ENCODE measurements at places on chromosomes 11 and 22.
A peak's percentile ranks its signal among the peaks of the same experiment; 100 is the strongest.

DNA sequence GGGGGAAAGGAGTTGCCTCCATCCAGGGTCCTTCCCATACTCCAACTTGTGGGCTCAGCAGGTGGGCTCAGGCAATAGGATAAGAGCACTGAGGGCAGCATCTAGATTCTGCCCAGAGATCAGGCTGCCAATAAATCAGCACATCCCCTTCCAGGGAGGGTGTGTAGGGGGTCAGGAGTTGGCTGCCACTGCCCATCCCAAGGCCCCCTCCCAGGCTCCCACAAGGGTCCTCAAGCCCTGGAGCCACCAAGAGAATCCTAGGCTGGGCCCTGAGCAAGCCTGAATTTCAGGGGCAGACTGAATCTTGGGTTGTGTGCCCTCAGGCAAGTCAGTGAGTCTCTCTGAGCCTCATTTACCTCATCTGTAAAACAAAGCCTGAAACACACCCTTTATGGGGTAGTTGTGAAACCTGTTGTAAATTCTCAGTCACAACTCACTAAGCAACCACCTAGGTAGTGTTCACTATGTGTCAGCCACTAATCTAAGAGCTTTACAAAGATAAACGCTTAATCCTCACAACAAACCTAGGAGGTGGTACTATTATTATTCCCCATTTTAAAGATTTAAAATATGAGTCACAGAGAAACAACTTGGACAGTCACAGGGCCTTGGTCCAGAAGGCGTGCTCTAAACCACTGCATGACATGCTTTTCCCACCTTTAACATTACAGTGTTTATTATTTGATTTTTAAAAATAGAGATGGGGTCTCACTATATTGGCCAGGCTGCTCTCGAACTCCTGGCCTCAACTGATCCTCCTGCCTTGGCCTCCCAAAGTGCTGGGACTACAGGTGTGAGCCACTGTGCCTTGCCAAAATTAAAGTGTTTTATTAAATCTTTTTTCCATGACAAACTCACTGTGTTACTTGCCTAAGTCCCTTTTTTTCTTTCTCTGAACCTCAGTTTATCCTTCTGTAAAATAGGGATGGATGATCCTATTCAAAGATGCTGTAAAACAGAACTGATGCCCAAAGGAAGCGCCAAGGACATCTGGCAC, 36.2 kb downstream of the LMO1 start:
- no peak for DNase-seq

DNA sequence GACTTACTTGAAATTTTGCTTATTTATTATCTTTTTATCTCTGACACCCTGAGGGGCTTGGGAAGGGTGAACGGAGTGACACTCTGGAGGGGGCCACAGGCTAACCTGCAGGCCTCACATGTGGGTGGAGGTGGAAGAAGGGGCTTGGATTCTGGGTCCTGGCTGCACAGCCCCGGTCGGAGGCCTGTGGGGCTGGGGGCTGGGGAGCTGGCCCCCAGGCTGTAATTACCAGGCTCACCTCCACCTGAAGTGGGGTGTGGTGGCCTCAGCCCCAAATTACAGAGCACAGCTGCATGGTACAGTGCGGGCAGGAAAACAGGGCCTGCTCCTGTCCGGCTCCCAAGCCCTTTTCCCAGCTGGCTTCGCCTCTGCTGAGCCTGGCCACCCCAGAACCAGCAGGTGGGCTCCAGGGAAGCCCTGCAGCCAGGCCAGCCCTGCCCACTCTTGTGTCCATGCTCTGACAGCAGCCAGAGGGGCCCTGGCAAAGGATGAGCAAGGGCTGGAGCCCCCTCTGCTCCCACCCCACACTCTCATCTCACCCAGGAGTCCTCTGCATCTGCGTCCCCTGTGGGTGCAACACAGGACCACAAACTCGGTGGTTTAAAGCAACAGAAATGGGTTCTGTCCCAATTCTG, 48.0 kb downstream of the IGF2 start:
- DNase-seq, result no peak

- DNase-seq, result peak; percentile 74
Measured at GRCh38 chr11:70502677-70503467, 104.5 kb downstream of the CTTN start.

DNA sequence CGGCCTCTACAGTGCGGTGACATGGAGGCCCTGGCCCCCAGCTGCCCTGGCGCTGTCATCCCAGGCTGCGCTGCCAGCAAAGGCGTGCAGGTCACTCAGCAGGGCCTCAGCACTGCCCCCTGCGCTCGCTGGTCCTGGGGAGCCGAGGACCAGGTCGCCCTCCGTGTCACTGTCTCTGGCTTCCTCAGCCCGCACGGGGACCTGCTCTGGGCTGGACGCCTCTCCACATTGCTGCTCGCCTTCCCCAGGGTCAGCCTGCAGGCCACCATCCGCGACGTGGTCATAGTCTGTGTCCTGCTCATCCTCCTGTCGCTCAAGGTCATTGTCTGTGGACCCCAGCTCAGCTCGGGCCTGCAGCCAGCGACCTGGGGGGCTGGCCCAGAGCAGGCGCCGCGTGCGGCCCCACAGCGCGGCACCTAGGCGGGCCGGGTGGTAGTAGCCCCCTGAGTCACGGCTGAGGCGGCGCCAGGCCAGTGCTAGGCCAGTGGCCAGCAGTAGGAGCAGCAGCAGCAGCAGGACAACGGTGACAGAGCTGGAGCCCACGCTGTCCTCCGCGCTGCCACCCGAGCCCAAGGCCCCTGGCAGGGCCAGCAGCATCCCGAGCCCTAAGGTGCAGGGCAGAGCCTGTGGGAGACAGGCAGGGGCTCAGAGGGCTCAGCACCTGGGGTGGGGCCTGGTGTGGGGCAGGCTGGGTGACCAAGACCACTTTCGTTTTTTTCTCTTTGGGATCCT, 1.6 kb downstream of the PTPRCAP start:
- DNase-seq, result peak; percentile 77

DNA sequence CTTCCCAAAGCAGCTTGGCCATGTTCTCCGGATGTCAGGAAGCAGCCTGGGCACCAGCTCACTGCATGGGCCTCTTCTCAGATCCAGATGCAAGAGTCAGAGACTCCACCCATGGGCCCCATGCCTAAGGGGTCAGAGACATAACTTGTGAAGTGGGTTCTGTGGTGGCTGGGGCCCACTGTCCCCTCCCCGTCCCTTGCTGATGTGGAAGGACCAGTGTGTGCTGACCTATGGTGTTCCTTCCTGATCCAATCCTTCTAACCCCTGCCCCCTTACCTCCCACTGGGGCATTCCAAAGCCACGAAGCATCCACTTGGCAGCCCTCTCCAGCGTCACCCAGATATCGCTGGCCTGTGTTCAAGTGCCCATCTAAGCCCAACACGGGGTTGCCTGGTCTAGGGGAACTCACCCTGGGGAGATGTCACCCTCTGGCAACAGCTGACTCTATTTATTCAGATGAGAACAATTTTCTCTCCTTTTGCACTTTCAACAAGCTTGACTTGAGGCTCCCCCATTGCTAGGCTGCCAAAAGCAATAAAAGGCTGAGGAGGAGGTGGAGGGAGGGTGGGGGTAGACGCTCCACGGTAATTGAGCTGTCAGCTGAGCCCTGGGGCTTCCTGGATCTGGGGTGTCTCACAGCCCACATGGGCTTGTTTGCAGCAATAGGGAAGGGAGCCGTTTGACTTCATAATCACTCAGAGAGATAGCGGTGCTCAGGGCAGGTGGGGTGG, 158.5 kb downstream of the ADAMTS15 start:
- DNase-seq, result peak; percentile 82
